ENCODE measurements at places on chromosomes 13 and 19. TPM values are rescaled to one million over a fixed set of nuclear protein-coding genes. Genes with fewer than 3 reads are reported as not detected.

SMIM44 gene
- total RNA-seq = not detected

ACP7 gene
- total RNA-seq = not detected

PALM3 gene
- total RNA-seq = under 0.01 TPM

TRPC4 gene
- total RNA-seq = not detected

ATXN8OS gene
- not detected for total RNA-seq

C19orf38 gene
- not detected for total RNA-seq

IGFL2 gene
- total RNA-seq = 0.11 TPM

Measured in articular chondrocyte of knee joint (primary cell).